ENCODE measurements at places on chromosomes 5 and 9.

- no peak for DNase-seq
Observed at GRCh38 chr5:147784146-147784987, 1.8 kb upstream of the JAKMIP2 start.

GRCh38 chr9:13174906-13175639 is 104.4 kb downstream of the MPDZ start:
- no peak for DNase-seq

DNA sequence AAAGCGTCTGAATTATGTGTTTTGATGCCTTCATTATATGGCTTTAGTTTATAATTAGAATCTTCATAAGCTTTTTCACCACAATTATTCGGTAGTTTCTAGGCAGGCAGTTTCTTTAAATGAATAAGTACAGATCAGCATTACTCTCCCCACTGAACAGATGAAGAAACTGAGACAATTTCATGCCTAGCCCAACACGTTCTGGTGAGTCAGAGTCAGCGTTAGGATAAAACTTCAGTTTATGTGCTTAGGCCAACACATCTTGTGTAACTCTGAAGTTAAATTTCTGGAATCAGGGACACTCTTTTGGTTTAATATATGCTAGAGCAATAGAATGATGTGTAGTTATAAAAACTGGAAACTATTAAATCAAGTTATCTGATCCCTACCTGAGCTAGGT is 186.7 kb upstream of the ELL2 start:
- DNase-seq, result no peak

DNA sequence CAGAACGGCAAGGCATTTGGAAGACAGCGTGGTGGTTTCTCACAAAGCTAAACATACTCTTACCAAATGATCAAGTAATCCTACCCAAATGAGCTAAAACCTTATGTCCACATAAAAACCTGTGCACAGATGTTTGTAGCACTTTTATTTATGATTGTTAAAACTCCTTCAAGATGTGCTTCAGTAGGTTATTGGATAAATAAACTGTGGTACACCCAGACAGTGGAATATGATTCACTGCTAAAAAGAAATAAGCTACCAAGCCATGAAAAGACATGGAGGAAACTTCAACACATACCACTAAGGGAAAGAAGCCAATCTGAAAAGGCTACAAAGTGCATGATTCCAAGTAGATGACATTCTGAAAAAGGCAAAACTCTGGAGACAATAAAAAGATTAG is 94.2 kb downstream of the FOXD1 start:
- DNase-seq, result no peak

DNA sequence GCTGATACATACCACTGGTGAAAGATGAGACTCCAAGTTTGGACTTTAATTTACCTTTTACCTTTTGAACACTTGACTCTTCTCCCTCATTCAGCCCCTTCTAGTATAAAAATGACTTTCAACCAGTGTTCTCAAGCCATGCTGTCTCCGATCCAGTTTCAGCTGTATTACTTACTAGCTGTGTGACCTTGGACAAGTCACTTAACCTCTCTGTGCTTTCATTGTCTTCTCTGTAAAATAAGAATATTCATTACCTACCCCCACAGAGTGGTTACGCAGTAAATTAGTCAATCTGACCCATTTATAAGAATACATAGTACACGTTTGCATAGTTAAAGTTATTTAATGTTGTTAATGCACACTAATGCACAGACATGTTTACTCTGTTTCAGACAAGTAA is 12.6 kb upstream of the CEMIP2 start:
- DNase-seq, result no peak
